ENCODE measurements at places on chromosomes 1 and 21. TPM values are rescaled to one million over a fixed set of nuclear protein-coding genes. Genes with fewer than 3 reads are reported as not detected.

APCS gene
- not detected for total RNA-seq

ZNF593OS gene
- not detected for total RNA-seq

TDRD5 gene
- 0.08 TPM for total RNA-seq

WNT9A gene
- total RNA-seq: 8.5 TPM

PTGFR gene
- not detected for total RNA-seq

TRIM63 gene
- 1.4 TPM for total RNA-seq

WDR64 gene
- not detected for total RNA-seq

BEND5 gene
- total RNA-seq: not detected

LMOD1 gene
- total RNA-seq: not detected

DENND2C gene
- 0.42 TPM for total RNA-seq

RHCE gene
- total RNA-seq: 0.09 TPM

NBPF6 gene
- total RNA-seq: not detected

ACTA1 gene
- 0.15 TPM for total RNA-seq

CFHR5 gene
- total RNA-seq: not detected

RIPPLY3 gene
- total RNA-seq: 0.46 TPM

RNF186 gene
- not detected for total RNA-seq

C8A gene
- not detected for total RNA-seq

NRAS gene
- 29.0 TPM for total RNA-seq

PDZK1 gene
- total RNA-seq: 1.2 TPM

OR2T2 gene
- not detected for total RNA-seq

TBX19 gene
- 0.53 TPM for total RNA-seq

TEX38 gene
- not detected for total RNA-seq

LIN28A gene
- not detected for total RNA-seq

RIMS3 gene
- total RNA-seq: 1.7 TPM

OR6N1 gene
- not detected for total RNA-seq

SIK1 gene
- total RNA-seq: 22.8 TPM

OR14C36 gene
- not detected for total RNA-seq

CDC42BPA gene
- 9.6 TPM for total RNA-seq

CA14 gene
- not detected for total RNA-seq

CD247 gene
- 0.21 TPM for total RNA-seq

AUNIP gene
- 6.7 TPM for total RNA-seq

CD101 gene
- total RNA-seq: 0.19 TPM

TMEM200B gene
- total RNA-seq: 0.18 TPM

OR2L3 gene
- not detected for total RNA-seq

Measured in A549 treated with GW870086 at 1 μM for 4 hours (cell line).